Mucosa of gallbladder (tissue), 1 donor: ENCODE measurements at places on chromosomes 6 and 20.
A peak's percentile ranks its signal among the peaks of the same experiment; 100 is the strongest.

GRCh38 chr20:25073544-25073943 is 8.4 kb downstream of the VSX1 start:
- no peak for DNase-seq

DNA sequence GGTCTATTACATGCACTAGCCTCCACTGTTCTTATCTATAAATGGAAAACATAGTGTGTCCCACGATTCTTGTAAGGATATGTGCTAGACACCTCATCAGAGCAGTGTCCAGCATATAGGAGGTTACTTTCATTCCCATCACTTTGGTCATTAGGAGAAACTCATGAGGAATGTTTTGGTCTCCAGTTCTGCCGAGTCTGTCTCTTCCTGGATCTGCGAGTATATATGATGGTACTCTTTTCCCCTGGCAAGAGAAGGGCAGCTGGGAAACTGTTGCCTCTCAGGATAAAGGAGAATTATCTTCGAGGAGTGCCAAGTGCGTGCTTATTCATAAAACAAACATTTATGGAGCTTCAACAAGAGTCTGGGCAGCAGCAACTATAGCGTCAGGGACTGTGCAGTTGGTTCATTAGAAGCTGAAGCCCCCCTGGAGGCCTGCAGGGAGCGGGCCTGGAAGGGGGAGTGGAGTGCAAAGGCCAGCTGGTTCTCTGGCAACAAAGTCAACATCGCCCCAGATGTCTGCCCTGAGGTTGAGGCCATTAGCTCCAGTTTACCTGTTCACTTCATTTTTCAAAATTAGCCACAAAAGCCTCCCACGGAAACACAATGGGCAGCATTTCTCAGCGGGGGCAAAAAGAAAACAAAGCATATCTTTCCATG is 811.9 kb downstream of the MAFB start:
- no peak for DNase-seq

- no peak for DNase-seq
Observed at GRCh38 chr6:135703621-135704020, 147.9 kb upstream of the PDE7B start.

- no peak for DNase-seq
Observed at GRCh38 chr20:41627611-41628244, 9.6 kb upstream of the CHD6 start.

DNA sequence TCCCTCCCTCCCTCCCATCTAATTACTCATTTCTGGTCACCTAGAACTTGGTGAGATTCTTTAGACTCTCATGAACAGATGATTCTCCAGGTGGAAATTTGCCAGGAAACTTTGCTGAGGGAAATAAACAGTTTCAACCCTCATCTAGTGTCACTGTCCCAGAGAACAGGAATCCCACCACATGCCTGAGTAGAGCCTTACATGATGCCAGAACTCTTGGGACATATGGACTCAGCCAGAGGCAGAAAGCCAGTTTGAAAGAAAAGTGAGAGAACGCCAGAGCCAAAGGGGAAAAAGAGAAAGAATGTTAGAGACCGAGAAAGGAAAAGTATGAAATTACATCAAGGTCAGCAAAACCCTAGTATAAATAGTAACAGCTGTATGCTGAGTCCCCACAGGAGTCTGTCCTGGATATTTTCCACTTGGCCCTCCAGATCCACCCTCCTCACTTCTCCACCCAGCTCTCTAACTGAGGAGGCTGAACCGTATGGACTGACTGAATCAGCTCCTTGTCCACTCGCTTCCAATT is 127.5 kb upstream of the COL21A1 start:
- DNase-seq = no peak

DNA sequence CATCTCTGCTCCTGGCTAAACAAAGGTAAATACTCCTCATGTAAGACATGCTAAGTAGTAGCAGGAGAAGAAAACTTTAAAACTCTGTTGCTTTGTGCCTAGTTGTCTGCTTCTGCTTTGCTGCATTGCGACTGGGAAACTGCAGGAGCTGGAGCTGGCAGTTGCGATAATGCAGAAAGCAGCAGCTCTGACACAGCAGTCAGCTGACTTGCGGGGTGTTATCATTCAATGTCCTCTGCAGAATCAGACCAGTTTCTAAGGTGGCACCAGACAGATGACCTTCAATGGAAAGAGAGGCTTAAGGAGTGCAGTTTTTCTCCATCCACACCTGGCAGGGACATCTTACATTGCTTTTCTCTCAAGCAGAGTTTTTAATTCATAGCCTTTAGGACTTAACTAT is 69.9 kb upstream of the SOX4 start:
- no peak for DNase-seq

DNA sequence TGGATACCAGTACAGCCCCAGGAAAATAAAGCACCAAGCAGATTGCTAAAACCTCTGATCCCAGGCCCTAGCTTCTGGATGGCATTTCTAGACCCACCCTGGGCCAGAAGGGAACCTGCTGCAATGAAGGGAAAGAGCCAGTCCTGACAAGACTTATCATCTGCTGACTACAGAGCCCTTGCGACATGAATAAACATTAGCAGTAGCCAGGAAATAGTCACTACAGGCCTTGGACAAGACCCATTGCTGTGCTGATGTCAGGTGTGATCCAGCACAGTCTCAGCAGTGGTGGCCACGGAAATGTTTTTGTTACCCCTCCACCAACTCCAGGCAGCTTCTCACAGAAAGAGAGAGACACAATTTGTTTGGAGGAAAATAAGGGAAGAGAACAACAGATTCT is 399.3 kb downstream of the HAO1 start:
- DNase-seq = no peak

DNA sequence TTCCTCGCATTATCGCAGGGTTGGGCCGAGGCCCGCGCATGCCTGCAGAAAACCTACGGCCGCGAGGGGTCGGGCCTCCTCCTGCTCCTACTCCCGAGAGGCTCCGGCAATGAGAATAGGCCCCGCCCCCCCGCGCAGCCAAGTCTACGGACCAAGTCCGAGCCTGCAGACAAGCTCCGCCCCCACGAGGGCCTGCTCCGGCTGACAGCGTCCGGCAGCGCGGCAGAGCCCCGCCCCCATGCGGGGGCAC is 3.1 kb upstream of the GPSM3 start:
- DNase-seq = peak; percentile 100

GRCh38 chr6:37047689-37048402 is 42.4 kb downstream of the FGD2 start:
- DNase-seq = no peak

GRCh38 chr6:27502508-27503435 is 29.9 kb upstream of the ZNF184 start:
- peak; percentile 52 for DNase-seq

GRCh38 chr20:46674253-46675083 is 14.8 kb downstream of the TP53RK start:
- DNase-seq = no peak

DNA sequence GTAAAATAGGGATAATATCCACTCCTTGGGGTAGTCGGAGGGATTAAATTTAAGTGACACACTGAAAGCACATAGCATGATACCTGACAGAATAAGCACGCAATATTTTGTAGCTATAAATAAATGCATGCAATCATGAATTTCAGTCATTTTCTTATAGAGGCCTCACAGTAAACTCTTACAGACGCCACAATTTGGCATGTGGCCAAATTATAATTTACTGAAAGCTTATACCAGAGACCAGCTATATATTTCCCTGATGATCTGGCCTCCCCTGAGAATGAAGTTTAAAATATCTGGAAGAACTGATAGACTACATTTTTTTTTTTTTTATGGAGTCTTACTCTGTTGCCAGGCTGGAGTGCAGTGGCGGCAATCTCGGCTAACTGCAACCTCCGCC is 40.9 kb downstream of the QRSL1 start:
- no peak for DNase-seq

DNA sequence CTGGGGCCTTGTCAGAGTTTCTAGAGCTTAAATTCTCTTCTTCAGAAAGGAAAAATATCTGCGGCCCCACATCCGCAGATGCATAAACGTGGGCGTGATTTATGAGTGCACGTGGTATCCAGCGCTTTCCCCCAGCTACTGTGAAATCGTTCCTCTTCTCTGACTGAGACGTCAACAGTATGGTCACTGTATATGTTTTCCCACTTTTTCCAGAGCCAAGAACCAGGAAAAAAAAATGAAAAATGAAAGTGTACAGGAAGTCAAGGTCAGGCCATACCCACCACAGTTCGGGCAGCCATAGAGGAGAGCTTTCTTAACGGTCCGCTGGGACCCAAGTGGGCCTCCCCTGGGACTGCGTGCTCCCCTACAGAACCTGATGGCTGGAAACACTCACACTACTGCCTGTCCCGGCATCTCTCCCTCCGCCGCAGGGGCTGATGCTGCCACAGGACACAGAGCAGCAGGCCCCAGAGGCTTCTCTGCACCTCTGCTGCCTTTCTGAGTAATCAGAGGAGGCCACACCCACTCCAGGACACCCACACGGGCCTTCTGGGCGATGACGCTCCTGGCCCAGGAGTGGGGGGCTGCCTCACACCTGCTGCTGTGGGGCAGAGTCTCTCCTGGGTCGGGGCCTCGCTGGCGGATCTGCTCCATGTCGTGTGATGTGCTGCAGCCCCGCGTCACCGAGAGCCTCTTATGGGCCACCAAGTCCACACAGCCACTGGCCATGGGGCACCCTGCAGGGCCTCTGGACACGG is 16.4 kb upstream of the STX16 start:
- DNase-seq = no peak

- no peak for DNase-seq
Observed at GRCh38 chr6:62371453-62372210, 85.6 kb upstream of the KHDRBS2 start.

- DNase-seq = no peak
Observed at GRCh38 chr6:81689580-81689979, 62.9 kb downstream of the TENT5A start.

DNA sequence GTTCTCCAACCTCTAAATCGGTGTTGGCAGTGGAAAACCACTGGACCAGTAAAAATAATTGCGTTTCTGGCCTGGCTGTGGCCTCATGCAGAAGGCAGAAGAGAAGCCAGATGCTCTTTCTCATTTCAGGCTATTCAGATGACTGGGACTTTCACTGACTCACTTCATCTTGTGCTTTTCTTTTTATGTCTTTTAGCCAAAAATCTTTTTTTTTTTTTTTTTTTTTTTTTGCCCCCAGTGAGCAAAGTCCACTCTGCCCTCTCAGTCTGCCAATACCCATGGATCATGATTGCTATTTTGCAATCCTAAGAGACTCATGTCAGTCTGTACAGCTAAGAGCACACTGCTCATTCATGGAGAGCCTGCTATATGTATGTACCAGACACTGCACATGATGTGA is 962.5 kb downstream of the KIF16B start:
- DNase-seq = no peak

GRCh38 chr6:98920904-98921431 is 26.8 kb downstream of the FBXL4 start:
- DNase-seq = no peak

- DNase-seq = no peak
Observed at GRCh38 chr6:53912661-53913060, 117.9 kb downstream of the LRRC1 start.

DNA sequence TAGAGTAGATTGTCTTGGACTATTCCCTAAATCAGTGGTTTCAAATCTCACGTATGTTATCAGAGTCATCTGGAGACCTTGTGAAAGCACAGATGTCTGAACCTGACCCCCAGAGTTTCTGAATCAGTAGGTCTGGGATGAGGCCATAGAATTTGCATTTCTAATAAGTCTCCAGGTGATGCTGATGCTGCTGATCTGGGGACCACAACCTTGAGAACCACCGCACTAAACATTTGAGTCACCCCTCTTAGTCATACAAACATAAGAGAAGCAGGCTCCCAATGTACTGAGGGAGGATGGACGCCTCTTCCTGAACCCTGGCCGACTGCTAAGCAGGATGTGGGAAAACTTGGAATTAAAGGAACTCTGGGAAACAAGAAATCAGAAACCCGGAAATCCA is 187.8 kb upstream of the PRDM1 start:
- DNase-seq = no peak

DNA sequence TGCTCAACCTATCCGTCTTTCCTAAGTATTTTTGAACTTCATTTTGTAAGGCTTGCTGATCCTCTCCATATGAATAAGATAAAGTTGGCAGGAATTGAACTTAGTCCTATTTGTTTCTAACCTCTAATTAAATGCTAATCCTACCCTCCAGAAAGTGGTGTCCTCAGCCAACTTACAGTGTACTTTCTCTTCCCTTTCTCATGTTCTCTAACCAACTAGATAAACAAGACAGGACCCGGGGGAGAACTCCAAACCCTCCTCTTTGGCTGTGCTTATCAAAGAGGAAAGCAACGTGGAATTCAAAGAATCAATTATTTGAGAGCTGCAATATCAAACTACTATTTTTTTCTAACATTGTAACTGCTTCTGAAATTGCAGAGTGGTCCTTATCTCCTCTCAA is 56.5 kb upstream of the NRSN1 start:
- no peak for DNase-seq

GRCh38 chr20:61002090-61002489 is 250.0 kb upstream of the CDH4 start:
- DNase-seq = no peak

GRCh38 chr6:108798670-108799353 is 49.4 kb upstream of the ARMC2 start:
- peak; percentile 43 for DNase-seq
